Germinal center (tissue), 1 donor: ENCODE measurements at places on chromosomes 16 and 17.

- no peak for DNase-seq
These were observed 34.5 kb downstream of the NACA2 start for GRCh38 chr17:61556224-61557188.

DNA sequence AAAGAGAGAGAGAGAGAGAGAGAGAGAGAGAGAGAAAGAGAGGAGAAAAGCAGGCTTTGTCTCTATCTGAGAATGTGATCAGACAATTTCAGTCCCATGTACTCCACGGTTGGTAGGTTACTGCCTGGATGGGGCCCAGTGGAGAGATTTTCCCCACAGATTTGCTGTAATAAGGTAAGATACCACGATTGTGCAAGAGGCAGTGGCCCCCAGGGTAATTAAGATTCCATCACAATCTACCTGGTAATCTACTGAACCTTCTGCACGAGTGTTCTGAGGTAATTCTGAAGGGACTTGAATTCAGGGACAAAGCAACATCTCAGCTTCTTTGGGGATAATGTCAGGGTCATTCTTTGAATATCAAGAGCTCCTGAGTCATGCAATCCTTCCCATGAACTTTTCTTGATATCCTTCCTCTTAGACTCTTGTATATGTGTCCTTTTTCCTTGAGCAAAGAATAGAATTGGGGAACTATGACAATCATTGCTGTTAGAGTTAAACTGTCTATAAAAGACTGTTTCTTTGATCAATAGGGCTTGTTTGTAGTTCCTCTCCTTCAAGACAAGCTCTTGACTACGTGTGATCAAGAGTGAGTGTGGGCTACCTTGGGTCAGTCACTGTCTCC, 306.6 kb downstream of the MAF start:
- no peak for DNase-seq

- DNase-seq = no peak
These were observed 48.9 kb downstream of the SMPD3 start for GRCh38 chr16:68399456-68399855.

GRCh38 chr16:67425061-67425460, 5.9 kb upstream of the HSD11B2 start:
- DNase-seq = no peak

DNA sequence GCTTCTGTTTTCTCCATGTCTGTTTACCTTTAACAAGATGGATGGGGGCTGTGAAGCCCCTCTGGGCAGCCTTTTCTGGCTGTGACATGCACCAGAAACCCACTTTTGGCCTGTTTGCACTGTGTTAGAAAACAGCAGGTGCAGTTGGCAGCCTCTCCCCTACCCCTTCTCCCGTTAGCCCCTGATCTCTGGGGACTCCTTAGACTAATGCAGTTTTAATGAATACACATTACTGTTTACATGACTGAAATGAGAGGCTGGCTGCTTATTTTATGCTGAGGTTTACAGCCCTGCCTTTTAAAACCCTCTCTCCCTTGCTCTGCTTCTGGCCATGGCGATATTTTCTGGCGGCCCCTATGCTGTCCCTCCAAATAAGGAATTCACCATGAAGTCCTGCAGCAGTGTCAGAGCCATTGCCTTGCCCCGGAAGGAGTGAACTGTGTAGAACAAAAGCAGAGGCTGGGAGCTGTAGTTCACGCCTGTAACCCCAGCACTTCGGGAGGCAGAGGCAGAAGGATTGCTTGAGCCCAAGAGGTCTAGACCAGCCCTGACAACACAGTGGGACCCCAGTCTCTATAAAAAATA, 79.3 kb downstream of the PRKCB start:
- peak; percentile 15 for DNase-seq

GRCh38 chr16:85365120-85365519, 248.0 kb upstream of the GSE1 start:
- DNase-seq = no peak

GRCh38 chr17:29844339-29845048, 85.5 kb downstream of the SSH2 start:
- DNase-seq = no peak

- no peak for DNase-seq
These were observed 376.3 kb downstream of the CNTNAP4 start for GRCh38 chr16:76653390-76654026.

DNA sequence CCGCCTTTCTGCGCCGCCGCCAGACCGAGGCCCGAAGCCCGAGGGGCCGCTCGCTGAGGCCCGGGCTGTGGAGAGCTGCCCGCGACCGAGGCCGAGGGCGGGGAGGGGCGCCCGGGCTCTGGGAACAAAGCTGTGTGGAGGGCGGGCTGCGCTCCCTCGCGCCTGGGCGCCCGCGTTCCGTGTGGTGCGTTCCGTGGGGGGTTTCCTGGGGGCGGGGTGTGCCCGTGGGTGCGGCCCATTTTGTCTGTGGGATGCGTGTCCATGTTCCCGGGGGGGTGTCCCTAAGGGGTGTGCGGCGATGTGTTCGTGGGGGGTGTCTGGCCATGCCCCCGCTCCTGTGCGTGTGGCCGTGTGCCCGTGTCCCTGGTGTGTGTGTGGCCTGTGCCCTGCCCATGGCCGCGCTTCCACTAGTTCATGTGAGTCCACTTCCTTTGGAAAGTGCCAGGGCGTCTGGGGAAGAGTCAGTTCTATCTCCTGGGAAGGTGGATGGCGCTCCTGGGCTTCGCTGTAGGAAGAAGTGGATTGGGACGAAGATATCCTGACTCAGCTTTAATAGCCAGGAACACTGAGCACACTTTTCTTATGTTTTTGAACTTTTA, 520 bp downstream of the JPT2 start:
- no peak for DNase-seq

DNA sequence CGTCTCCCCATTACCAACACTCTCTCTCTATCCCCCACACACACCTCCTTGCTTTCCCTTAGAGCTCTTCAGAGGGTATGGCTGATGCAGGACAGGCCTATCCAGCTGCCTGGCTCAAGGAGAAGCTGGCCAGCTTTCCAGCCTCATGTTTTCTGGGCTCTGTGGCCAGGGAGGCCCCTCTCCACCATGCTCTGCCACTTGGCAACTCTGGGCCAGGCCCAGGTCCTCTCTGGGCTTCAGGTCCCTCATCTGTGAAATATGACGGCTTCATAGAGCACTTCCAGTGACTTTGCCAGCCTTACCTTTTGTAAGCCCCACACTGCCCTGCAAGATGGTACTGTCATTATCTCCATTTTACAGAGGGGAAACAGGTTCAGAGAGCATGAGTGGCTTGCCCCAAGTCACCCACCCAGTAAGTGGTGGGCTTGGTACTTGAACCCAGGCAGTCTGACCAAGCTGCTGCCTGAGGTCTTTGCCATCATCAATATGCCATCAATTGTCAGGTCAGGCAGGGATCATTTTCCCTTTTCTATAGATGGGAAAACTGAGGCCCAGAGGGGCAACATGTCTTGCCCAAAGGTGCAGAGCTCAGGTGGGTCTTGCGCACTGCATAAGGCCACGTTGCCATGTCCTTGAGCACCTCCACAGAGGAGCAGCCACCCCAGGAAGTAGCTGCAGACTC, 548 bp upstream of the ADGRG5 start:
- no peak for DNase-seq

GRCh38 chr17:41758601-41759000, 24.2 kb upstream of the HAP1 start:
- no peak for DNase-seq

GRCh38 chr17:73679476-73679875, 35.2 kb upstream of the SDK2 start:
- no peak for DNase-seq

DNA sequence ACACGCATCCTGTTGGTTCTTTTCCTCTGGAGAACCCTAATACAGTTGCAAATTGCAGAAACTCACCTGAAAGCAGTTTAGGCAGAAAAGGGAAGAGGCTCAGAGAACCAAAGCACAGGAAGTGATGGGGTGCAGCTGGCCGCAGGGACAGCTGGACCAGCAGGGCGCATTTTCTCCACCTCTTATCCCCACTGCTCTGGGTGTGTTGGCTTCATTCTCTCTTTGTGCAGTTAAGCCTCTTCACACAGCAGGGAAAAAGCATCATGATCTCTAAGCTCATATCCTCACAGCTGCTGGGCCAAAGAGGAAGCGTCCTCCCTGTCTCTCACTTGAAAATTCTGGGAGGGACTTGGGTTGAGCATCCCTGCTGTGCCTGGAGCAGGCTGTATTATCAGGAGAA, 20.0 kb upstream of the LRRC75A start:
- no peak for DNase-seq

- no peak for DNase-seq
These were observed 28.0 kb downstream of the GNA13 start for GRCh38 chr17:65028545-65028843.

DNA sequence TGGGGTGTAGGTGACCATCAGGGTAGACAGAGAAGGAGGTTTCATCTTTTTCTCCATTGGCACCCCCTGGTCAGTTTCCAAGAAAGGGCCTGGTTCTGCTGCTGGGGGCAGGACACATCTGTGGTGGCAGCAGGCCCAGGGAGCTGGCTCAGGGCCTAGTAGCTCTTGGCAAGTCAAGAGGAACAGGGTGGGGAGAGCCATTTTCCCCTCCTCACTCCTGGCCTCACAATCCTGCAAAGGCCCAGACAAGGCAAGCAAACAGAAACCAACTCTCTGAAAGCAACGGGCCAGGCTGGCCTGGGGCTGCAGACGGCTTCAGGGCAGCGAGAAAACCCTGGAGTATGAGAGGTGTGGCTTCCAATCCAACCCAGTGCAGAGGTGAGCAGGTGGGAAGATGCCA, 192.9 kb upstream of the DYNLRB2 start:
- no peak for DNase-seq

DNA sequence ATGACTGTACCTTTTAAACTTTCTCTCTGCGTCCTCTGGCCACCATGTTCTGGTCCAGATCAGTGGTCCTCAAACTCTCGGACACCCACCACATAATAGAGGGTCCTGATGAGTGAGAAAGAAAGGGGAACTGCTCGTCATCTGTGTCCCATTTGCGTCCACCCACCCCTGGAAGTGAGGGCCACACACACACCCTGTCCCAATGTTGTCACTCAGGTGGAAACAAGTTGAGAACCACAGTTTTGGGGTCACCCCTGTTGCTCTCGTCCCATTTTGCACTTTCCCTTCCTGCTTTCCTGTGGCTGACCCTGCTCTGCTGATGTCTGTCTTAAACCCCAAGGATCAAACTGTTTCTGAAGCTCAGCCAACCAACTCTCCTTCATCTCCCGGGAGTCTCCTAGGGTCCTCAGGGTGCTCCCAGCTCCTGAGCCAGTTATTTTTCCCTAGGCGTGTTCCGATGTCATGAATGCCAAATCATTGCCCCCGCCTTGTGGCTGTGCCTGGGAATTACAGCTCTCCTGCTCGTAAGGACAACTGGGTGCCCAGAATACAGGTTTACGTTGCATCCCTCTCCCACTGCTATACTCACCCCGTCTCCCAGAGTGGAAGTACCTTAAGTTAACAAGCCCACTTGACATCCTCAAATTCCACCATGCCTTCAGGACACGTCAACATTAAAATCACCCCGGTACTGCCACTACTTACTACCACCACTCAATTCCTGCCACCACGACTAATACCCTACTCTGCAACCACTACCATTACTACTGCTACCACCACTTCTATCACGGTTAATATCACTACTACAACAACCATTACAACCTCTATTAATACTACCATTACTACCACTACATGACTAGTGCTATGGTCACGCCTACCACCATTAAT, 26.0 kb upstream of the HNF1B start:
- DNase-seq = no peak

DNA sequence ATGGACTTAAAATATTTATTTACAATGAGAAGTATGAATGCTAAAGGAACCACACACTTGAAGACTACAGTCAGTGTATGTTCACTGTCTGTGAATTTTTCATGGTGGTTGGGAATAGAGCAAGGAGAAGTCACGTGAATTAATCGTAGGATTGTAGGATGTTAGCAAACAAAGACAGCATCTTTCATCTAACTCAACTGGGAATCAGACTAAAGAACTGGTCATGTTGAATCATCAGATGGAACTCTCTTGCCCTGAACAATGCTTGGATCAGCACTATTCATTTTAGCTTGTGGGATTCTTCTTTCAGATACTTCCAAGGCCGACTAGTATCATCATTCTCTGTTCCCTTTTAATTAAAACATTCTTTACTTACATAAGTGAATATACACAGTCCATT, 18.1 kb downstream of the KCNJ2 start:
- DNase-seq = no peak

GRCh38 chr17:3697103-3697476, 1.1 kb upstream of the P2RX5 start:
- DNase-seq = no peak

DNA sequence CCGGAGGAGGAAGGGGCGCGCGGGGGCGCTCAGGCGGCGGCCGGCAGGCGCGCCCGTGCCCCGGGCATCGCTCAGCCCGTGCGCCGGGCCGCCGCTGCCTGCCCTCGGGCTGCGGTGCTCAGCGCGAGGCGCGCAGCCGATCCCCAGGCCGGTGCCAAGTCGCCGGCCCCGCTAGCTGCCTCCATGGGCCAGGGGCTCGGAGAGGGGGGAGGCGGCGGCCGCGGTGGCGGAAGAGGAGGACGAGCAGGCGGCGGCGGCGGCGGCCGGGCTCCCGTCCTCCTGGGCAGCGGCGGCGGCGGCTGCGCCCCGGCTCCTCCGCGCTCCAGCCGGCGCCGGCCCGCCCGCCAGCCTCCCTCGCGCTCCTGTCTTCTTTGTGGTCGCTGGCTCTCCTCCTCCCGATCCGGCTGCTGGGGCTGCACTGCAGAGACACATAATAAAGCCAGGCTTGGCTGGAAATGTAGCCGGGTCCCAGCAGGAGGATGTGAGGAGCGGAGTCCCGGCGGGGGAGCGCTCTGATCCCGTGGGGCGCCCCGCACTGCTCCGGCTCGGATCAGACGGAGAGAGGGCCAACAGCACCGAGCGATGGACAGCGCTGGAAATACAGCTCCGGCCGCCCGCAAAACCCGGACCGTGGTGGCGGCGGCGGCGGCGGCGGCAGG, 889 bp upstream of the ZNF423 start:
- DNase-seq = peak; percentile 46

GRCh38 chr16:17529982-17530760, 59.4 kb upstream of the XYLT1 start:
- DNase-seq = peak; percentile 14

GRCh38 chr17:79836972-79837887, 2.0 kb downstream of the CBX4 start:
- peak; percentile 67 for DNase-seq
